ENCODE measurements at places on chromosomes 13 and 19.

- no peak for DNase-seq
These were observed 50.9 kb upstream of the TPM4 start for GRCh38 chr19:16025108-16026101.

DNA sequence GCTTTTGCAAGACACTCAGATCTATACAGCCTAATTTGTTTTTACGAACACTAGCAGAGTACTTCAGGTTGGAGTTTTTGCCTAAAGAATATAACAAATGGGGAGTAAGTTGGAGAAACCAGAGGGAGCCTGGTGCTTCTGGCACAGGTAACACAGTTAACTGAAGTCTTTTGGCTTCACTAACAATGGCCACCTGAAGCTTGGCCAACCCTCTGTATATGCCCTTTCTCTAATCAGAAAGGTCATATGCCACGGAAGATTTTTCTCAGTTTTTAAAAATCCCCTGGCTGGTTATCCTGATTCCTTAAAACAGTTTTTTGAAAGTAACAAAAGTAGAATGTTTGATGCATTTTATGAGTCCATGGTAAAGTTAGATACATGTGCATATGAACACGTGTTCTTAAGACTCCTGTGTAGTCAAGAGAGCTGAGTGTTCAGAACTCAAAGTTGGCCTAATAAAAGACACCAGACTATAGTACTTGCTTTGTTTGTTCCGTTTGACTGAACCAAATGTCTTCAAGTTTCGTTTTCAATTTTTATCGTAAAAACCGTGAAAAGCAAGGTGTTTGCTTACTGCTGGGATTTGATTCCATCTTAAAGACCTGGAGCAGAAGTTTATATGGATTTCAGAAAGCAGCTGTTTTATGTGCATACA is 137.5 kb downstream of the KCNRG start:
- no peak for DNase-seq

- peak; percentile 42 for DNase-seq
These were observed at the start of gene BRSK1 for GRCh38 chr19:55283548-55284377. Gene BRSK1, plus strand, starts transcription at chr19:55283997. Its CDS starts 446 bp downstream, at chr19:55284443.

GRCh38 chr19:28586474-28586873 is 626.5 kb downstream of the UQCRFS1 start:
- DNase-seq, result no peak

DNA sequence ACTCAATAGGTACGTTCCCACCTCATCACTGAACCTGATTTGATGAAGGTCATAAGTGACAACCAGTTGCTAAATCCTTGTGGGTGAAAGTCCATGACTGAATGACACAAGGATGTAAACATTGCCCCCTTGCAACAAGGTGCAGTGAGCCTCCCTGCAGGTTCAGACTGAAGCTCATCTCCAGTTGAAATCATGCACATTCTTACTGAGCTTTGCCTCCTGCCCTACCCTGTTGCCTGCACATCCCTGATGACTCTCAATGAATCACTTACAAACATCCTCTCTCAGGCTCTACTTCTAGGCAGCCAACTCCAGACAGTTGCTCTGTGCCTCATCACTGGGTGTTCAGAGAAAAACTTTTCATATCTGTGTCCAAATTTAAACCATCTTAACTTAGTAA is 42.5 kb upstream of the ARGLU1 start:
- DNase-seq, result no peak

DNA sequence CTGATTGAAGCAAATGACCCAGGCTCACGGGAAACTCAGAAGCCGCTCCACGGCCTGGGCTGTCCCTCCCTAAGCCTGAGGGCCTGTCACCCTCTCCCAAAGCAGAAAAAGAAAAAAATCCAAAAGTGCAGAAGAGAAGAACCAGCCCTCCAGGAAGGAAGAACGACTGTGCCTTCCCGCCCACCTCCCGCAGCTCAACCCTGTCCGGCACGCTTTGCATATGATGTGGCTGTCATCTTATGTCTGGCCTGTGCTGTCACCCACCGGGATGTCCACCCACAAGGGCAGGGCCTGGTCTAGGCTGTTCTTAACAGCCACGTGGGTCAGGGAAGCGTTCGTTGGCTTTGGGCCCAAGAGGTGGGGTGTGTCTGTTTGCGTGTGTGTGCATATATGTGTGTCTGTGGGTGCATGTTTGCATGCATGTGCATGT is 13.7 kb downstream of the ZBTB7A start:
- DNase-seq, result no peak

- peak; percentile 94 for DNase-seq
These were observed 475 bp downstream of the KLF12 start for GRCh38 chr13:74133657-74134201.

- no peak for DNase-seq
These were observed 42.5 kb downstream of the ABCC4 start for GRCh38 chr13:95258619-95259194.

- no peak for DNase-seq
These were observed 110.4 kb upstream of the TSC22D1 start for GRCh38 chr13:44686531-44686934.
